ENCODE measurements at places on chromosomes 13 and 19.

DNA sequence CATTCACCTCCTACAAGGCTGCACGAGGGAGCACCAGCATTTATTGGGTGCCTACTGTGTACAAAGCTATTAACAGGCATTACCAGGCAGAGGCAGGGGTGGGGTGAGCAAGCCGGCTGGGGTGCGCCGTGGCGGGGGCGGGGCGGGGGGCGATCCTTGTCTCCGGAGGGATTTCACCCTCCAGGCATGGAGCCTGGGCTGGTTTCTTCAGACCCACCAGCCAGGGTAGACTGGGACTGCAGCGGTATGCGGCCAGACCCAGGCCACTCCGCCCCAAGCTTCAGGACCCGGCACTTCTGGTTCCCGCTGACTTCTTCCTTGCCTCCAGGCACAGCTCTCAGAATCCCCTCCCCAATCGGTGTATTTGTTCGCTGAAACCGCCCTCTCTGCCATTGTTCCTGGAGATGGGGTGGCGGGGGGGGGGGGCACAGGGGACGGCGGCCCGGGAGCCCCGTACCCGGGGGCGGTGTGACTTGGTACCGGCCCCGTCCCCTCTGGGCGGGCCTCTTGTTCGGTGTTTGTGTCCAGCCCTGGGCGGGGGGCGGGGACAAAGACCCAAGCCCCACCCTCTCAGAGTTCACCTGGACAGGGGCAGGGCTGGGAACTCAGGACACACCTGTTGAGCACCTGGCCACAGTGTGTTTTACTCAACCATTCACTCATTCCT lies 14.4 kb downstream of the TJP3 start:
- no peak for DNase-seq

DNA sequence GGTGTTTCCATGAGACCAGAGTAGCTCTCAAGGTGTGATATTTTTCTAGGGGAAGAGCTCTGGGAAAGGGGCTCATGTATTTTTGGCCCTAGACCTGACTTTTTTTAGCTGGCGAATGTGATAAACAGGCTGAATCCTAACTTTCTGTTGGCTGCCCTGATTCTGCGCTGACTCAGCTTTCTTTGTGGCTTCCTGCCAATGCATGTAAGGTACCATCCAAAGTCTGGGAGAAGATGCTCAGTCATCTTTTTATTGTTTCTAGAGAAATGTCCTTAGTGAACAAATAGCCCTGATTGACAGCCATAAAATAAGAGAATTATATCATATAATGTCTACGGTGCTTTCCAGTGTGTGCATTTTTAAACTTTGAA lies 113.6 kb upstream of the MBNL2 start:
- no peak for DNase-seq

GRCh38 chr19:39816287-39817048 lies 17.5 kb downstream of the DYRK1B start:
- no peak for DNase-seq

GRCh38 chr19:6060600-6061375 lies 49.5 kb downstream of the RFX2 start:
- no peak for DNase-seq

- DNase-seq, result no peak
Measured at GRCh38 chr19:33444562-33445441, 71.3 kb downstream of the CEBPG start.

All from GM12891 (cell line).